ENCODE measurements at places on chromosomes 3 and 15.
A peak's percentile ranks its signal among the peaks of the same experiment; 100 is the strongest.

DNA sequence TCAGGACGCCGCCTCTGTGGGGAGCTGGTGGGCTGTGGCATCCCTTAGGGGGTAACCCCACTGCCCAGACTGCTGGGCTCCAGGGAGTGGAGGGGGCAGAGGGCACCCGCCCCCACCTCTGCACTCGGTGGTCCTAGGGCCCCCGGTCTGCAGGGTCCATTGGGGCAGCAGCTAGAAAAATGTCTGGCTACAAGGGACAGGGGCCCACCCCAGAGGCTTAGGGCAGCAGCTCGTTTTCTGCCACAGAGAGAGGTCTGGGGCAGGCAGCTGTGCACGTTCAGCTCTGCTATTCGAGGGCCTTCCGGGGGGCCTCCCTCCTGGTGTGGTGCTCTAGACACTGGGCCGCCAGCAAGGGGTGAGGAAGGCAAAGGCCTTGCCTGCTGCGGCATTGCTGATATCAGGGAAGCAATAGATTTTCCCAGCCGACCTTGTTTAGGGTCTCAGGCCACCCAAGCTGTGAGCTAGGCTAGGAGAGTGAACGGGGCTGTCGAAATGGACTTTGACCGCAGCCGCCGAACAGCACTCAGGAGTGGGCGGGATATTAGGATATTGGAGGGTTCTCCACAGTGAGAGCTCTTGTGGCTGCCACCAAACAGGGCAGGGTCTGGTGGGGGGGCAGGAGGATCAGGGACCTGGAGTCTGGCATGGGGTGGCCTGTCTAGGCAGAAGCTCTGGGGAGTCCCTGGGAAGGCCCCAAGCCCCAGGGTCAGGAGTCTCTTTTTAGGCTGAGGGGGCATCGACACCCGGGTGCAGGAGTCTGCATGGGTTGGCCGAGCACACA lies 61.4 kb upstream of the KLF13 start:
- peak; percentile 36 for DNase-seq

- DNase-seq: no peak
Observed at GRCh38 chr15:63420333-63420747, 38.7 kb upstream of the CA12 start.

- no peak for DNase-seq
Observed at GRCh38 chr3:162213956-162214355, 717.3 kb downstream of the OTOL1 start.

DNA sequence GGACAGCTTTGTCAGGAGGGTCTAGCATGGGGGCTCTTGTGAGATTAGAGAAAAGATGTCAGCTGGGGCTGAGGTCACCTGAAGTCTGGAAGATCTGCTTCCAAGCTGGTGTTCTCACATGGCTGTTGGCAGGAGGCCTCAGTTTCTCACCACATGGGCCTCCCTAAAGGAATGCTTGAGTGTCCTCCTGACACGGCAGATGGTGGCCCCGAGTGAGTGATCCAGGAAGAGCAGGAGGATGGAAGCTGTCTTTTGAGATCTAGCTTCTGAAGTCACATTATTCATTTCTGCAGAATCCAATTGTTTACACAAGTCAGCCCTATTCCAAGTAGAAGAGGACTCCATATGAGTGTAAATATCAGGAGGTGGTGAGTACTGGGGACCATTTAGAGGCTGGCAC lies 344.0 kb upstream of the PROK2 start:
- no peak for DNase-seq

- DNase-seq: no peak
Observed at GRCh38 chr3:128385080-128385832, 81.4 kb downstream of the DNAJB8 start.

DNA sequence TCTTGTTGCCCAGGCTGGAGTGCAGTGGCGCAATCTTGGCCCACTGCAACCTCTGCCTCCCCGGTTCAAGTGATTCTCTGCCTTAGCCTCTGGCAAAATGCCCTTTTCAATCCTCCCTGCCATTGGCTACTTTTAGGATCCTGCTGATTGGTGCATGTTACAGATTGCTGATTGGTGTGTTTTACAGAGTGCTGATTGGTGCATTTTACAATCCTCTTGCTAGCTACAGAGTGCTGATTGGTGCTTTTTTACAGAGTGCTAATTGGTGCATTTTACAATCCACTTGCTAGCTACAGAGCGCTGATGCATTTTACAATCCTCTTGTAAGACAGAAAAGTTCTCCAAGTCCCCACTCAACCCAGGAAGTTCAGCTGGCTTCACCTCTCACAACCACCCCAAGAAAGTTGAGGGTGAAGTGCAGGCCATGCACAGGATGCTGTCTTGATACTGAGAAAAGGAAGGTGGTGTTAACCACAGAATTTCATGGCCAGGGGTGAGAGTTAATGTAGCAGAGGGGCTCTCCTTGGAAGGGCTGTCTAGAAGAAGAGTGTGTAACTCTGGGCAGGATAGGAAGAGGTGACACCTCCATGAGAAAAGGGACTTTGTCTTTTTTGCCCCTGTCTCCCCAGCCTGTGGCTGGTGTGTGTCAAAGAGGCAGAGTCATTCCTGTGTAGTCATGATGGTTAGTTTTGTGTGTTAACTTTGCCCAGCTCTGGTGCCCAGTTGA lies 145.9 kb downstream of the APBA2 start:
- DNase-seq: no peak

DNA sequence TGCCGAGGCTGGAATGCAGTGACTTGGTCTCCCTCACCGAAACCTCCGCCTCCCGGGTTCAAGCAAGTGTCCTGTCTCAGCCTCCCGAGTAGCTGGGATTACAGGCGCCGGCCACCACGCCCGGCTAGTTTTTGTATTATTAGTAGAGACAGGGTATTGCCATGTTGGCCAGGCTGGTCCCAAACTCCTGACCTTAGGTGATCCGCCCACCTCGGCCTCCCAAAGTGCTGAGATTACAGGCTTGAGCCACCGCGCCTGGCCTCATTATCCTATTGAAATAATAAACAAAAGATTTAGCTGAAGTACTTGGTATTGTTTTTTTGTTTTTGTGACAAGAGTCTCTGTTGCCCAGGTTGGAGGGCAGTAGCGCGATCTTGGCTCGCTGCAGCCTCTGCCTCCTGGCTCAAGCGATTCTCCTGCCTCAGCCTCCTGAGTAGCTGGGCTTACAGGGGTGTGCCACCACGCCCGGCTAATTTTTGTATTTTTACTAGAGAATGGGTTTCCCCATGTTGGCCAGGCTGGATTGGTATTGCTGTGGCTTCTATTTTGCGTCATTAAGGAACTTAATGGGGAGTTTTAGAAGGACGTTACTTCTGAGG lies 1.5 kb downstream of the RPL35A start:
- DNase-seq: no peak

DNA sequence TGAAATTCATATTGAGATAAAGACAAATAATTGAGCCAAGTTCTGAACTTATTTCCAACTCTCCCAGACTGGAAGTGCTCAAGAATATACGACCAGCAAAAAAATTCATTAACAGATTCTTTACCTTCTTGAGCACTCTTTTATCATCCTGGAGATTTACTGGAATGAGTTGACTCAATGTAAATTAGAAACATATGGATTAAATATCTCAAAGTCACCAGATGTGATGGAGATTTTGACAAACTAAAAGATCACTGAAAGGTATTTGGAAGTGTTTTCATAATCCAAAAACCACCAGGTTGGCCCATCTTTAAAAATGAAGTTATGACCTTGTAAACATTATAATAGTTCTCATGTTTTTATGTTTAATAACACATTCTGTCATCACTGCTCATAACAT lies 433.2 kb upstream of the RASGRP1 start:
- no peak for DNase-seq

DNA sequence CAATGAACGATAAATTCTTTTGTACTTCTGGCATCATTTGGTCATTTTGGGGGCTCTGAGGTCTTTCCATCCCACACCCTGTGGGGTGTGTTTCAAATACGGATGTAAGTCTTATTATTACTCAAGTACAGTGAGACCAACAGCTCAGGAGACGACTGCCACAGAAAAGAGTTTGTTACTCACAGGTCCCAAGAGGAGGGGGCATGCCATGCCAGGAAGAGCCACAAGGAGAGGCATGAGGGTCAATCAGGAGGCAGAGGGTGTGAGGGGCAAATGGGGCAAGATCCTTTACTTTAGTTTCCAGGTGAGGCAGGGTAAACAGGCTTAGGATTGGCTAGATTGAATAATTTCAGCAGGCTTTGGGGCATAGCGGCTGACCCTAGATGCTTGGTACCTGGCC lies 21.6 kb downstream of the TRH start:
- DNase-seq: no peak

DNA sequence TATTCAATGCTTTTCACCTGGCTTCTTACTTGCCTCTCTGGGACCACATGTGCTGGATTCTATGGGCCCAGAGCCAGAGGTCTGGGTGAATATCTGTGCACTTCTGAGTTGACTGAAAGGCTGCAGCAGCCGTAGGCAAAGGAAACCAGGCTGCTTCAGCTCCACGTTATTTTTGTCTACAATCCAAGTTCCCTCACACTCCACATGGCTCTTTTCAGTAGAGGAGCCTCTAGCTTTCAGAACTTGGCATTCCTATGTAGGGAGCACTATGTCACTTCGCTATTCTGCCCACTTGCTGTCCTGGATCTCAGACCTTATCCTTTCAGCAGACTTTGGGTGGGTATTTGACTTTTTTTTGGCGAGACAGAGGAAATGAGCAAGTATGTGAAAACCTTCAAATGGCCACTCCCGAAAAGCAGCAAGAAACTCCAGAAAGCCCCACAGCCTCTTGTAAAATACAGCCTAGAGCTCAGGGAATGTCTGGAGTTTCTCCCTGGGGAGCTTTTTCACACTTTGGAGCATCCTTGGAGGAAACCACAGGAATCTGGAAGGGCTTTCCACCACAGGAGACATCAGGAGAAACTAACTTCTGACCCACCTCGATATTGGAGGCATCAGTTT lies 80.9 kb downstream of the DUT start:
- DNase-seq: no peak

DNA sequence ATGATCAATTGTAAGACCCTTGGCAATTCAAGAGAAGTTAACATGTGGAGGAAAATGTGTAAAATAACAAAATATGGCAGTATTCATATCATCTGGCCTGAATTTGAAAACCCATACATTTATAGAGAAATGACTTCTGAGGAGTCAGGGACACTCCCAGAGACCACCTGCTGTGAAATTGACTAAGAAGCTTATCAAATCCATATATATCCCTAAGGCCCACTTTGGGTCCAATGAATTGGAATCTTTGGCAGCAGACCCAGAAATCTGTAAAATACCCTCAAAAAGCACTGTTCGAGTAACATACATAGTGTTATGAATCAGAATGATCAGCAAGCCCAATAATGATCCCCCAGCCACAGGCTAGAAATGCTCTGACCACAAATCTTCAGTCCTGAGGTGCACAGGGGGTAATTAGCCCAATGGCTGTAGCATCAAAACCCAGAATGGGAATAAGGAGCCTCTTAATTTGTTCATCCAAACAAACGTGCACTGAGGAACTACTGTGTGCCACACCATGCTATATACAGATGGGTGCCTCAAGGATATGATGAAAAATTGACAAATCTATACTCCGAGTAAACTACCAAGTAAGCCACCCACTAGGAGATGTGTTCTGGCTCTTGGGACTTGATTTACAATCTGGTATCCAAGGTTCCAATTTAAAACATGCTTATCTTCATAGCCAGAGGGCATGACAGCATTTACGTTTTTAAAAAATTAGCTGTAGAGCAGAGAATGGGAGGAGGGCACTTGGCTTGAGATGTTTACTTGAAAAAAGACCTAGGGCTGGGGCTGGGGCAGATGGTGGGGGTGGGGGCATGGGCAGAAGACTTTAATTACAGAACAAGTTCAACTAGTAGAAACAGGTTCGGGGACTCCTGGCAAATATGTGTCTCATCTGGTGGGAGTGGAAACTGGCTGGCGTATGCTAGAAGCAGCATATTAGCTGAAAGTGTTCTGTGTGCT lies 9.1 kb upstream of the ARHGEF3 start:
- no peak for DNase-seq

- peak; percentile 63 for DNase-seq
Observed at GRCh38 chr3:122458992-122459391, 43.1 kb upstream of the WDR5B start.

DNA sequence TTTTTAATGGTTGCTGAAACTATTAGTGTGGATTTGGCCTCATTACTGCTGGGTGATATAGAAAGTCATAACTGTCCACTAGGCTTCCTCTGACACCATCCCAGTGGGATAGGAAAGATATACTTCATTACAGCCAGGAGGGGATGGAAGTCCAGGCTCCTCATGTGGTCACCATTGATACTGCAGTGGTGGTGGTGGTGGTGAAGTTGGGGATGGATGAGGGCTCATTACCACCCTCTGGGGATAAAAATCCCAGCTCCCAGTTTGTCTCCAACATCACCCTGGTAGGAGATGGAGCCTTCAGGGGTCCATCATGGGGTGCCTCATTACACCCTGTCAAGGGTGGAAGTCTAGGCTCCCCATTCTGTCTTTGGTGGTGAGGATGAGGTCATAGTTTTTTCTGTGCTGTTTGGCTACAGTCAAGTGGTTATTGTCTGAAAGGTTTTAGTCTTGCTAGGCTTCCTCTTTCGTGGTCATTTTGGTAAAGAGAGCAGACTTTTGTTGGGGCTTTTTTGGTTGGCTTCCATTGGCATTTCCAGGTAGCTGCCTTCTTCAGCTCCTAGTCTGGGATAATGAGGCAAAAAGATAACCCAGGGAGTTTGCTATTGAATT lies 30.1 kb upstream of the FILIP1L start:
- DNase-seq: no peak

DNA sequence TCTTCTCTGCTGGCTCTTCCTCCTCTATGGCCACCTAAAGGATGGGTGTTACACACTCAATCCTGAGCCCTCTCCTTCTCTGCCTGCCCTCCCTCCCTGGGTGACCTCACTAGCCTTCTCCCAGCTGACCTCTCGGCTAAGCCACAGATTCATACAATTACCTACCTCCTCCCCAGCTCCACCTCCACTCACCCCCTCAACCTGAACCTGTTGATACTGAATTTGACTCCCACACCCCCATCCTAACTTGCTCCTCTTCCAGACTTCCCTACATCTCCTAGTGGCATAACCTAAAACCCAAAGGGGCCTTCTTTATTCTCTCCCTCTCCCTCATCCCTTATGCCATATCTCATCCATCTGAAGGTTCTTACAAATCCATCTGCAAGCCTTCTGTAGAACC lies 17.1 kb downstream of the HOMER2 start:
- no peak for DNase-seq

DNA sequence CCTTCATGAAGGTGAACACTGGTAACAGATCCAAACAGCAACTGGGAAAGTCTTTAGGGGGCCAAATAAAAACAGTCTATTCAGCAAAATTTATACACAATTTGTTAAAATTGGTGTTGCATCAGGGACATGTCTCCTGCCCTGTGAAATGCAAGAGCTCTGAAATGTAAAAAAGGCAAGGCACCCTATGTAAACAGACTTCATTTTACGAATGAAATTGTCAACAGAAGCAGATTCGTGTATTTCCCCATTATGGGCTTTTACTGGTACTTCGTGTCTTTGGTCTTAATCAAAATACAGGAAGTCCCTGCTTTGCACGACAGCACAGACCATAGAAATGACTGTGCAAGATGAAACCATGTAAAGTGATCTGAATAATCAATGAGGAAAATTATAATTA lies 127.3 kb upstream of the THBS1 start:
- peak; percentile 94 for DNase-seq

- peak; percentile 23 for DNase-seq
Observed at GRCh38 chr15:54514601-54515000, 536.4 kb downstream of the UNC13C start.
